ENCODE measurements at places on chromosomes 4 and X. TPM values are rescaled to one million over a fixed set of nuclear protein-coding genes. Genes with fewer than 3 reads are reported as not detected.

SLC25A53 gene
- total RNA-seq: 4.7 TPM

FHDC1 gene
- 0.11 TPM for total RNA-seq

ERCC6L gene
- 10.3 TPM for total RNA-seq

RAB39B gene
- total RNA-seq: 12.0 TPM

ARR3 gene
- not detected for total RNA-seq

CSAG3 gene
- not detected for total RNA-seq

HTRA3 gene
- total RNA-seq: 0.11 TPM

HGFAC gene
- not detected for total RNA-seq

MAGEA2 gene
- not detected for total RNA-seq

DNA sequence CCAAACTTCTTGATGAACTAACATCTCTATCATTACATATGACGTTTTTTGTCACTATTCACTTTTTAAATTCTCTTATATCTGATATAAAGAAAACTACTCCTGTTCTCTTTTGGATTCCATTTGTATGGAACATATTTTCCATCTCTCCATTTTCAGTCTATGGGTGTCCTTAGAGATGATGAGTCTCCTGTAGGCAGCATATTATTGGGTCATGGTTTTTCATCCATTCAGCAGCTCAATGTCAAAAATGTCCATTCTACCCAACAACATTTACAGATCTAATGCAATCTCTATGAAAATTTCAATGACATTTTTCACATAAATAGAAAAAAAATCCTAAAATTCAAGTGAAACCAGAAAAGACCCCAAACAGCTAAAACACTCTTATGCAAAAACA is 60.3 kb downstream of the BRWD3 start:
- no peak for DNase-seq

DNA sequence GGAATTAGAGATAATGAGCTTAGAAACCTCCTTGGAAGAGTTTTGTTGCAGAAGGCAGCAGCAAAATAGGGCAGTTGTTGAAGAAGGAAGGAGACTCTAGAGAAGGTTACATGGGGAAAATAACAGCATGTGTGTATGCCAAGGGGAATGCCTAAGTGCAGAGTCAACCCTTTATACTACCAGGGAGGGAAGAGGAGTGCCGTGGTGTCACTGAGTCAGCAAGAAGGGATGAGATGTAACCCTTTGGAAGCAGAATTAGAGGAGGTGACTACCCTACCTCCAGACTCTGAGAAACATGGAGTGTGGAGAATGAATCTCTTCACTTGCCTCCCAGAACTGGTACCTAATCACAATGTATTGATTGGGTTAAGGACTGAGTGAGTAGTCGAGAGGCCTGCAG is 6.7 kb upstream of the GABRE start:
- no peak for DNase-seq

GRCh38 chr4:189792924-189793618 is 147.6 kb upstream of the FRG1 start:
- peak; percentile 69 for DNase-seq

DNA sequence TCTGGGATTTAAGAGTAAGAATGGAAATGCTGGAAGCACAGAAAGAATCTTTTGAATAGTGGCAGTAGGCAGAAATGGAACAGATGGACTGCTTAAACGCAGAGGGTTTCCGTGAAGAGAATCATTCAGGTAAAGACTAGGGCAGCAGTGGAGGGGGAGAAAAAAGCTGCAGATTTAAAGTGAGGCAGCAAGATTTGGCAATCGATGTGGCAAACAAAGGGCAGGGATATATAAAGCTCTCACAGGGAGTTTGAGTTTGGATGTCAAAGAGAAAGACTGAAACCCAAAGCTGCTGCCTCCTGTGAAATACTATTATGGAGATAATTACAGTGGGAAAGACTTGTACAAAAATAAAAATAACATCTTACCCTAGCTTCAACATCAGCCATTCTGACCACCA is 384.0 kb downstream of the CENPC start:
- DNase-seq: no peak

DNA sequence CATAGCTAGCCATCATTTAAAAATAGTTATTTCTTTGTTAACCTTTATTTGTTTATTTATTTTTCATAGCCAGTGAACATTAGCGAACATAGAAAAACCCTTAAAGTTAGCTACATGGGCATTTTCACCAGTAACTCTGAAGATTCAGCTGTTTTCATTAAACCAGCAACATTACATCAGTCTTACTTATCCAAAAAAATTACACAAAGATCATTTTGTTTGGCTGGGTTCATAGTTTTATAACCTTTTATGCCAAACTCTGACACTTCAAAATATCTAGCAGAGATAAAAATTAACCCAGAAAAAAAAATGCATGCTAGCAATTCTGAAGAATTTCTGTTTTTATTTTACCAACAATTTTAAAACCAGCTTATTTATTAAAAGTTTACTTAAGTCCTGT is 784.1 kb downstream of the PCDH18 start:
- no peak for DNase-seq

DNA sequence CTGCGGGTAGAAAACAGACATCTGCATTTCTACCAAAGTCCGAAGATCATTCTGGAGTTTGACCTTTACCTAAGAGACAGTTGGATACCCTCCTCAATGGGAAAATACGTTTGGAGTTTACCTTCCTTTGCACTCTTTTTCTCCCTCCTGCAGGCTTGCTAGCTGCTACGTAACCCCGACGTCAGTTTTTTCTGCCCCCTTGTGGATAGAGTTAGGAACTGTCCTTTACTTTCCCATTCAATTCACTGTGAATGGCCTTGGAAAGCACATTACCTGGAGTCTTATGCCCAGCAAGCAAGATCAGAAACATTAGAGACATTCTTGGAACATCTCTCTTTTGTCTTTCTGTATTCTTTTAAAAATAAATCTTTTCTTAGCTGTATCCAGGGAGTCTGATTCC is 250.7 kb downstream of the NAP1L3 start:
- DNase-seq: no peak

DNA sequence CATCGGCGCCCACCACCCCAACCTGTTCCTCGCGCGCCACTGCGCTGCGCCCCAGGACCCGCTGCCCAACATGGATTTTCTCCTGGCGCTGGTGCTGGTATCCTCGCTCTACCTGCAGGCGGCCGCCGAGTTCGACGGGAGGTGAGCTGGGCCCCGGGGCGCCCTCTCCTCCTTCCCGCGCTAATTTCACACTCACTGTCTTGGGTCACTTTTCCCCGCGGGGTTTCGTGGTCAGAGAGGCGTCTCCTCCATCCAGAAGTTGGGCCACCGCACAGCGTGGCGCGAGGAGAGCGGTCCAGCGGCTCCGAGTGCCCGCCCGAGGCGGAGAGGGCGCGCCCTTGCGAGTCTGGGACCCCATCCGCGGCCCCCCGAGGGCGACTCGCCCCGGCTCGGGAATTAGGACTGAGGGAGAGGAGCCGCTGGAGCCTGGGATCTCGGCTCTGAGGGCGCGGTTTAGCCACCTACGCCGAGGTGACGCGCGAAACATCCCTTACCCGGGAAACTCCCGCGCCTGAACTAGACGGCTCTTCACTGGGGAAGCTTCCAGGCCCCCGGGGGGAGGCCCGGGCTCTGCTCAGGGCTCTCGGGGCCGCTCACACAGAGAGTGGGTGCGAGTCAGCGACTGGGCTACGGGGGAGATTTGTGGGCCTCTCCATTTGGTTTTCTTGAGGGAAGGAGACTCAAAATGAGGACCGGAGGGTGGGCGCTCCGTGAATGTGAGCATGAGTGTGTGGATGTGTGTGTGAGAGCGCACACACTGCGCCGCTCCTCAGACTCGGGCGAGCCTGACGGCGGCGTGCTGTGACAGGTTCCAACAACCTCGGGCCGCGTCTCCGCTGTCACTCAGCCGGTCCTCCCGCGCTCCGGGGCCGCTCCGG is 551 bp downstream of the NPNT start:
- DNase-seq: peak; percentile 27

DNA sequence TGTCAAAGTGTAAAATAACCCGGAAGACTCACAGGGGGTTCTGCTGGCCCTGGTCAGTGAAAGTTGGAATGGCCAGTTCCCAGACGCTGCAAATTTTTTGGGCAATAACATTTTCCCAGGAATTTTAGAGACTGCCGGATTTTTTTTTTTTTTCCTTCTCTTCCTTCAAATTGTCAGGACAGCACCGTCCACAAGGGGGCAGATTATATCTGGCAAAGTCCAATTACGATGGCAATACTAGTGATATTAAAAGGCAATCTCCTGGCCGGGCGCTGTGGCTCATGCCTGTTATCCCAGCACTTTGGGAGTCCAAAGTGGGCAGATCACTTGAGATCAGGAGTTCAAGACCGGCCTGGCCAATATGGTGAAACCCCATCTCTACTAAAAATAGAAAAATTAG is 20.5 kb downstream of the SLC25A5 start:
- DNase-seq: peak; percentile 52

DNA sequence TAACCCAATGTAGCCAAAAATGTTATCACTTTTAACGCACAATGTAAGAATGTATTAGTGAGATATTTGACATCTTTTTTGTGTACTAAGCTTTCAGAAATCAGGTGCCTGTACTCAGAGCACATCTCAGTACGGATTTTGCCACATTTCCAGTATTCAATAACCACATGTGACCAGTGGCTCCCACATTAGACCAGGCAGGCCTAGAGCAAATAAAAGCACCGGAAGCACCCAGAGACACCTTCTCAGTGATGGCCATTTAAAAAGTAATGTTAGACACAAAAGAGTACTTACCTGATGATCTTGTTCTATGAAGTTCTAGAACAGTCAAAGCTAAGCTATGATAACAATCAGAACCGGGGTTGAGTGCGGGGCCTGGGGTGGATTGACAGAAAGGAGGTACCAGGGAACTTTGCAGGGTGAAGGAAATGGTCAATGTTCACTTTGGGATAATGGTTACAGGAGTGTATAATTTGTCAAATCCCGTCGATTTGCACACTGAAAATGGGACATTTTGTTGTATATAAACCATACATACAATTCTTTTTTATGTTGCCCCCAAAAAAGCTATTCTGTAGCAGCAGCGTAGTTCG is 1.2 kb downstream of the CTPS2 start:
- no peak for DNase-seq

GRCh38 chrX:1398431-1399340 is 6.8 kb upstream of the SLC25A6 start:
- no peak for DNase-seq

- DNase-seq: peak; percentile 12
Measured at GRCh38 chr4:100076753-100077152, 113.5 kb downstream of the DDIT4L start.

Measured in activated CD8-positive, alpha-beta T cell treated with anti-CD3 and anti-CD28 coated beads for 36 hours (primary cell).